Activated T-helper 9 cell treated with anti-CD3 and anti-CD28 coated beads, Interleukin-2, amount 50 U/mL, for 16 hours (primary cell): ENCODE measurements at places on chromosomes 1 and 21.
A peak's percentile ranks its signal among the peaks of the same experiment; 100 is the strongest.

DNA sequence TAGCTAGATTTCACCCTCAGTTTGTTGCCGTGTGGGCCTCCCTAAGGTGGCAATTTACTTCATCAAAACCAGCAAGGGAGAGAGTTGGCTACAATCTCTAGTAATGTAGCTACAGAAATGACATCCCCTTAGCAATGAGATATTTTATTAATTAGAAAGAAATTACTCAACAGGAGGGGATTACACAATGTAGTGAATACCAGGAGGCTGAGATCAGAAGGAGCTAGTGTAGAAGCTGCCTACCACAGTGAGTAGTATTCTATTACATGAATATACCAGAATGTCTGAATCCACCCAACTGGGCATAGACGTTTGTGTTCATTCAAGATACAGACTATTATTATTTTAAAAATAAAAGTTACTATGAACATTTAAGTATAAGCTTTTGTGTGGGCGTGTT is 868.2 kb upstream of the CXADR start:
- DNase-seq, result no peak

DNA sequence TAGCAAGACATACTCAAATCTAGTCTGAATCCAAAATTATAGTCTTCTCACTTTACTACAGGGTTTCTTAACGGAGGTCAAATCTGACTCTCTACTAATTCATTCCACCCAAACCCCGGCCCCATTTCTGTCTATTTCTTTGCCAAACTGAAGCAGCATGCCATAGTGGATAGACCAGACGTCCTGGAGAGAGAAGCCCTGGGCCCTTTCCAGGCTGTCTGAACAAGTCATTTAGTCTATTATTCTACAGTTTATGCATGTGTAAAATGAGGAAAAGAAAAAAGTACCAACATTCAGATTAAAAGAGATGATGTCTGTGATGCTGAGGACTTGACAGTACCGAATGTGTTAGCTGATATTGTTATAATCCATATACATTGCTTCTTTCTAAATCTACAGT is 95.0 kb downstream of the GDAP2 start:
- no peak for DNase-seq

DNA sequence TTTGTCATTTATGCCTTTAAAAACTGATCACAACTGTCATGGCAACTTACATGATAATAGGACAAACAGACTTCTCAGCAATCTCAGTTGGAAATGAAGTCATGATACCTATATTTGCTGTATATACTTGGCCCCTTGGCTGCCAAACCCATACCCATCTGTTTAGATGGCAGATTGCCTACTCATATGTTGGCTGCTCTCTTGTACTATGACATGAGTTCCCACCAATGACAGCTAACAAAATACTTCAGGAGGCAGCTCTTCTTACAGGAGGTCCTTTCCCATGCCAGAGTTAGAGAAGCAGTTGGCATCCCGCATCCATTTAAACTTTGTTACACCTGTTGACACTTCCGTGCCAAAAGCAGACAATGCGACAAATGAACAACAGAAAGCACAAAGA is 603.1 kb upstream of the ADGRL2 start:
- no peak for DNase-seq

DNA sequence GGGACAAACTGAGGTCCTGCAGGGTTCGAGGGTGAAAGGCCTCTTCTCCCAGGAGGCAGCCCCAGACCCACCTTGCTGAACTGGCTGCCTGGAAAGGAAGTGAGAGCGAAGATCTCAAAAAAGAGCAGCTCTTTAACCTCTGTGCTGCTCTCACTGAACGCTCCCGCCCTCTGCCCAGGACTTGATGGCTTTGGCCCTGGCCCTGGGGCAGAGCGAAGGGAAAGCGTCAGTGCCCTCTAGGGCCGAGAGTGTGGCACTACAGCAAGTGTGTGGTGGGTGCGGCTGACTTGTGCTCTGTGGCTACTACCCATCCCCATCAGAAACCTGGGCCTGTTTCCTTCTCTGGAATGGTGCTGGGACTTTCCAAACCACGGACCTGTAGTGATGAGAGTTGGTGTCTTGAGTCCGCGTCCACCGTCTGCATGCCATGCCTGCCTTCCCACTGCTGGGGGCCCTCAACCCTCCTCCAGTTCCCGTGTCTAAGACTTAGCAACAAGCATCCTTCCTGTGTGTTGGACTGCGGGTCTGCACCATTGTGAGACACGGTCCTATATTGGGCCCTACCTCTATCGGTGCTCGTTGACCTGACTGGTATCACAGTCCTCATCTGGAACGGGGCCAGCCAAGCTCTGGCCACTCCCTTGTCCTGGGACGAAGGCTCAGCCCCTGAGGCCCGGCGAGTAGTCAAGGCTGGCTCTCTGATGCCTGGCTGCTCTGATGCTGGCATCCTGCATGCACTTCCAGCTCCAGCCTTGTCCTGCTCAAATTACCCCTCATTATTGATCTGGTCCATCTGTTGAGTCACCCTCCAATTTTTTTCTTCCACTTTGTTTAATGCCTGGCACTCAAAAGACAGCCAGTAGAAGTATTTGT is 180.3 kb downstream of the DISC1 start:
- no peak for DNase-seq

DNA sequence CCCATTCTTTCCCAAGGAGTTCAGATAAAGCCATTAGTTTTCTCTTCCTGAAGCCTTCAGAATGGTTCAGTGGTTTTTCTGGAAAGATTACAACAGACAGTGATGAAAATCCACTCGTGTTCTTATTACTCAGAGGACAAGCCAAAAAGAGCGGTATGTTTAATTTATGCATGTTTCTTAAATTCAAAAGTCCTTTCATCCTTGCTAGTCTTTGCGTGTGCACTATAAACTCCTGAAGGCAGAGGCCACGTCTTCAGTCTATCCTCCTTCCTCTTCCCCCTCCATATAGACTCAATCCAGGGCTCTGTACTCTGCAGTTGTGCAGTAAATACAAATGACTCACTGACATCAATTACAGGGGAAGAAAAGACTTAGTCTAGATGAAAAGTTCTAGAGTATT is 409.2 kb upstream of the PLXNA2 start:
- no peak for DNase-seq

- DNase-seq, result no peak
These were observed 77.0 kb upstream of the C1orf105 start for GRCh38 chr1:172343240-172344160.

DNA sequence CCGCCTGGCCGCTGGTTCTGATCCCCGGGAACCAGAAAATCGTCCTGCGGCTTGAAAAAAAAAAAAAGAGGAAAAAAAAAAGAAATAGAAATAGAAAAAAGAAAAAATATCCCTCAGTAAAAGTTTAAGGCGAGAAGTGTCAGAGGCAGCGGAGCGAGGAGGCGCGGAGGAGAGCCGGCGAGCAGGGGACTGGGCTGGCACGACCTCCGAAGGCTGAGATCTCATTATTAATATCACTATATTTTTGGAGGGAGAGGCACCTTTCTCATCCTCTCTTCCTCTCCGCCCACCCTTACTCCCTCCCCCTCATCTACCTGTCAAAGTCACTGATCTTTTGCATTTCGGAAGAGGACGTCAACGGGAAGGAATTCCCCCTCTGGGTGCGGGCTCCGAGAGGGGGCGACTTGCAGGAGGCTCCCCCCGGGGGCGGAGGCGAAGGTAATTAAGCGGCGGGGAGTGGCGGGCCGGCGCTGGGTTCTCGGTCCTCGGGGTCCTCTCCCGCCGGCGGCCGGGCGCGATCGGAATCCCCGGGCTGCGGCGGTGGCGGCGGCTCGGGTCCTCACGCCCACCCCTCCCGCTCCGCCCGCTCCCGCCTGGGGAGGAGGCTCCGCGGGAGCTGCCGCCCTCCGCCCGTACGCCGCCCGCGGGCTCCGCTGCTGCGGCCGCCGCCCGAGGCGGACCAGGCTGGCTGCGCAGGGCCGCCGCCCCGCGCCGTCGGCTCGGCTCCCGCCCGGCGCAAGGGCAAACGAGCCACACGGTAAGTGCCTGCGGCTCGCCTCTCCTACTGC is at the start of gene NTNG1:
NTNG1 (plus strand) TSS at position 337 of the 788 bp plus-strand sequence.
- no peak for DNase-seq

GRCh38 chr1:114103992-114104391 is 49.7 kb downstream of the SYT6 start:
- DNase-seq, result no peak

DNA sequence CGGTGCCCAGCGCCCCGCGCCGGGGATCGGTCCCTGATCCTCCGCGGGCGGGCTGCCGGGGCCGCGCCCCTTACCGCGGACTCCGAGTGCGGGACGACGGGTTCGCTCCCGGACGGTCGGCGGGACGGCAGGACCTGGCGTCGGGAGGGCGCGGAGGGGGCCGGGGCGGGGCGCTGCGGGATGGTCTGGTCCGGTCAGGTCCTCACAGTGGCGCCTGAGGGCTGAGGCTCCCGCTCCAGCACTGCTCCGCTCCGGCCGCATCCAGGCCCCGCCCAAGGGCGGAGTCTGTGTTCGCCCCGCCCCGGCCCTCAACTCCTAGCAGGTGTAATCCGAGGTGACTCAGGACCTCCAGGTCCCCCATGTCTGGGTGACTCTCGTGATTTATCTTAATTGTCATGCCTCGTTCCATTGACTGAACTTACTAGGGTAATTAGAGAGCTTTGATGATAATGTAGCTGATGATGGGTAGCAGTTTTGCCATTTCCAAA is at the start of gene RAB3B:
RAB3B (minus strand) TSS at position 223 of the 488 bp plus-strand sequence. CDS start 13,583 bp downstream, outside the sequence.
- peak; percentile 72 for DNase-seq

DNA sequence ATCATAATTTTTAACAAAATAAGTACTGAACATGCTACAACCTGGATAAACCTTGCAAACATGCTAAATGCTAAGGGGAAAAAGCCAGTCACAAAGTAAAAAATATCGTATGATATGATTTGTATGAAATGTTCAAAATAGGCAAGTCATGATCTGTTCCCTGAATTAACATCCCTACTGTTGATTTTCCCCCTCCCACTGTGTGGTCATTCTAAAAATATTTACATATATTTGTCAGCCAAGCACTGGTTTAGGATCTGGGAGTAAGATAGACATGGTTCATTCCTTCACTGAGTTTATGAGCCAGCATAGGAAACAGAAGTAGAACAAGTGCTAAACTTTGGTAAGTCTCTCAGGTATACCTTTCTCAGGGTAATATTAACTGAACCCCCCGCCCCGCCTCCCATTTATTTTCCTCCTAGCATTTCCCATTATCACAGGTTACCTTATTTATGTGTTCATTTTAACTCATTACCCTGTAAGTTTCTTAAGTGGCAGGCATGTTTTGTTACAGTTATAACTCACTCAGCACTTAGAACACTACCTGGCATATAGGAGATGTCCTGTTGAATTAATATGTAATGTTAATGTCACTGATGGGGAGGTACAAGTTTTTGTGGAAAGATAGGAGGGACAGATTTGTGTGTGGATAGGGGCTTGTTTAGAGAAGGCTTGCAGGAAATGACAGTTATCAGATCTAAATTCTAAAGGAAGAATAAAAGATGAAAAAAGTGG is 12.3 kb downstream of the UQCRH start:
- DNase-seq, result no peak

DNA sequence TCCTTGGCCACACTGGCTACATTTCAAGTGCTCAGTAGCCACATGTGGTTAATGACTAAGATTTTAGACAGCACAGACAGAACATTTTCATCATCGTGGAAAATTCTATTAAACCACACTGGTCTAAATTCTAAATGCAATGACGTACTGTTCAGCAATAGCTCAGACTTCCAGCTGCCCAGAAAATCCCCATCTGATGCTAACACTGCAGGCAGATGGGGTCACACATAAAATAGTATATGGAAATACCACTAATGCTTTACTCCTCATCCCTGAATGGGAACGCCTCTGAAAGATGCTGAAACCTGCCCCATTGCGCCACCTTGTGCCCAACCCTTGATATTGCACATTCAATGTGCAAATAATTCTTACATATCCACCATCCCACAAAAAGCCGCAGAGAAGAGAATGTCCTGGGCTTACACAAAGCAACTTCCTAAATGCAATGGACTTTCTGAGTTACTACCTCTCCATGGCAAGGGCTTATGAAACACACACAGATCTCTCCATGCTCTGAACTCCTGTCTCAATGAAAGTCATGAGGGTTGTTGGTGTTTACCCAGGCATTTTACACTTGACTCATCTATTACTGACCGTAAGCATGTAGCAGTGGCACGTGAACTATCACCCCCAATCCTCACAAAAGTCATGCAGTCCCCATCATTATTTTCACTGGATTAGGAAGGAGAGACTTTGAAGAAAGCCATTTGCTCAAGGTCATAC is 20.3 kb upstream of the SLC5A9 start:
- DNase-seq, result peak; percentile 19

- DNase-seq, result no peak
These were observed 21.7 kb downstream of the INTS7 start for GRCh38 chr1:212013672-212014071.

DNA sequence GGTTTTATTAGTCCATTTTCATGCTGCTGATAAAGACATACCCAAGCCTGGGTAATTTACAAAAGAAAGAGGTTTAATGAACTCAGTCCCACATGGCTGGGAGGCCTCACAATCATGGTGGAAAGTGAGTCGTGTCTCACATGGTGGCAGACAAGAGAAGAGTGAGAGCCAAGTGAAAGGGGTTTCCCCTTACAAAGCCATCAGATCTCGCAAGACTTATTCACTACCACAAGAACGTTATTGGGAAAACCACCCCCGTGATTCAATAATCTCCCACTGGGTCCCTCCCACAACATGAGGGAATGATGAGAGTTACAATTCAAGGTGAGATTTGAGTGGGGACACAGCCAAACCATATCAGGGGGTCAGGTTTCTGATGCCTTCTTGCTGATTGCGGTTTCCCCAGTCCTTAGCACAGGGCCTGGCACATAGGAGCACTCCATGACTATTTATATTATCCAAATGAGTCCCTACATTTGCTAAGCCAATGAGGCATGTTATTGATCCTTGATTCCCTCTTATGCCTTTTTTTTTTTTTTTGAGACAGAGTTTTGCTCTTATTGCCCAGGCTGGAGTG is 35.3 kb upstream of the PAXBP1 start:
- DNase-seq, result no peak

GRCh38 chr1:188043536-188044245 is 1214.9 kb downstream of the PLA2G4A start:
- DNase-seq, result no peak

- no peak for DNase-seq
These were observed 854 bp downstream of the CNTN2 start for GRCh38 chr1:205043866-205044265.

DNA sequence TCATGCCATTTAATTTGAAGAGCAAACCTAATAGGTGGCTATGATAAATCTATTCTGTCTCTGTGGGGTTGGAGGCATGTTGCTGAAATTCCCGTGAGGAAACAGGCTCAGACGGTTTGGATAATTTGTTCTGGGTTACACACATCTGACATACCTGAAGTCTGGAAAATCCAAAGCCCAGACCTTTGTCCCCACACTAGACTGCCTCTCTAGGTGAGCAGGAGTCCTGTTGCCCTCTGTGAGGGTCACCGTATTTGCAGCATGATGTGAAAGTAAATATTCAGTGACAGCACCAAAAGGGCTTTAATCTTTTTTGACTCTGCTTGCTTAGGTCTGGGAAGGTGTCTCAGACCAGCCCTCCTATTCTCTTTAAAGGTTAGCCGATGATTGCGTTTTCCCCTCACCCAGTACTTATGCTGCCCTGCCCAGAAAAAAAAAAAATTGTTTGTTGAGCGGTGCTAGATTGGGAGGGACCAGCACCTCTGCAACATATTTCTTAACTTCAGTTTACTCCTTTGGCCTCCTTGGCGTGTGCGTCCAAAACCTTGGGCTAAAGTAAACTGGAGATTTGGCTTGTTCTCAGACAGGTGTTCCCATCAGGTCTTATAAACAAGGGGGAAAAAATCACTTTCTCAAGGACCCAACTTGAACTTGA is 67.0 kb downstream of the CACHD1 start:
- no peak for DNase-seq
